ENCODE measurements at places on chromosomes 7 and 10.

GRCh38 chr7:5677538-5678294 lies 103.7 kb downstream of the RNF216 start:
- peak; percentile 70 for DNase-seq

- DNase-seq: no peak
Measured at GRCh38 chr10:116470071-116470470, 42.4 kb downstream of the PNLIPRP3 start.

GRCh38 chr7:141475679-141476078 lies 75.5 kb upstream of the AGK start:
- DNase-seq: no peak

- peak; percentile 32 for DNase-seq
Measured at GRCh38 chr10:91034494-91035159, 113.7 kb upstream of the ANKRD1 start.

- DNase-seq: no peak
Measured at GRCh38 chr7:80392229-80393169, 119.4 kb downstream of the GNAT3 start.

DNA sequence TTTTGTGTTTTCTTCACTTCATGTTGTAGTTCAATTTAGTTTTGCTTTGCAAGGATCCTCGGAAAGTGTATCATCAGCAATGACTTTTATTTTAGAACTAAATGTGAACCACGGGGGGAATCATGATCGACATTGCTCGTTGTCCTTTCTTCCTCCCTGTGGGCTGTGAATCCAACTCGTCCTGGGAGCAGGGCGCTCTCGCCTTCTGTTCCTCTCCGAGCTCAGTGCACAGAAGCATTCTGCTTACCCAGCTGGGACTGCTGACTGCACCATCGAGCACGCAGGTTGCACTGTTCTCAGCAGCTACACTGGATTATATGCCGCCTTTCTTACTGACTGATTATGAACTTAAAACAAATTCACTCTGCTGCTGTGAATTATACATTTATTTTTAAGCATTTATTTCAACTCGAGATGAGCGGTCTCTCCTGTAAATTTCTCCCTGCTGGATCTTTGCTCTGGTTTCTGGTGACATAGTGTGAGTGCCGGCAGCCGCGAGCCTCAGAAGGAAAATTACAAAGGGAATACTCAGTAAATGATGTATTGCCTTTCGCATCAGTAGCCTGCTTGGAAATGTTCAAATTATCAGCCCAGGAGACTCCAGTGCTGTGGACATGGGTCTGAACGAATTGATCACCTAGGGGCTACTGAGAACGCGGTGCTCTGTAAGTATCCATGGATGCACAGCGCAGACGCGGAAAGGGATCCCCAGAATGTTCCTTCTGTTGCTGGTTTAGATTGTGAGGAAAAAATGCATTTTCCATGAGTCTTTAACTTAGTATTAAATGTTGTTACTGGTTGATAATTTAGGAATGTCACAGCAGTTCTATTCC lies 92.6 kb downstream of the PTPRE start:
- DNase-seq: no peak

DNA sequence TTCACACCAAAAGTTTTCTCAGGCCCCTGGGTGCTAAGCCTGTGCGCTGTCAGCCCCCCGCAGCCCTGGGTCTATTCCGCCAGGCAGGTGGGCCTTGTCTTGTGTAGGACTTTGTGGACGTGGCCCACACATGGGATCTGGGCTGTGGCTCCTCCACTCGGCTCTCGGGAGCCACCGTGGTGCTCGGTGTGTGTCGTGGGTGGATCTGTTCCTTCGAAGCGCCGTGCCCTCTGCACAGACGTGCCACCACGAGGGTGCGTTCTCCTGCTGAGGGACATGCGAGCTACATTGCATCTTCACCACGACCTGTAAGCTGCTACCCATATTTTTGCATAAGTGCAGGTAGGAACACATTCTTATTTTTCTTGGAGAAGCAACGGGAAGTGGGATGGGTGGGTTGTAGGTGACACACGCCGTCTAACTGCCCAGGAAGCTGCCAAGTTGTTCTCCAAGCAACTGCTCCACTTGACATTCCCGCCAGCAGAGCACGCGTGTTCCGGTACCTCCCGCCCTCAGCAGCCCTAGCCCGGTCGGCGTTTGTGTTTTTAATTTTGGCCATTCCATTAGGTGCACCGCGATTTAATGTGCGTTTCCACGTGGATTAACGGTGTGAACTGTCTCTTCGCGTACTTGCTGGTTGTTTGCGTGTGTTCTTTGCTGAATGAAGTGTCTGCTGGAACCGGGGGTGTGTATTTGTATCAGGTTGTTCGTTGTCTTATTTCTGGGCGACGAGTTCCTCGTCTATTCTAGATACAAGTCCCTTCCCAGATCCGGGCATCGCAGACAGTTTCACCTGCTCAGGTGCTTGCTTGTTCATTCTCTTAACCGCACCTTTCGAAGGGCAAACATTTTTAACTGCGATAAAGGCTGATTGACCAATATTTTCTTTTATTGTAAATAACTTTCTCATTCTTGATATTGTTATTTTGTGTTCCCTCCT lies 47.4 kb upstream of the CFAP46 start:
- DNase-seq: no peak

DNA sequence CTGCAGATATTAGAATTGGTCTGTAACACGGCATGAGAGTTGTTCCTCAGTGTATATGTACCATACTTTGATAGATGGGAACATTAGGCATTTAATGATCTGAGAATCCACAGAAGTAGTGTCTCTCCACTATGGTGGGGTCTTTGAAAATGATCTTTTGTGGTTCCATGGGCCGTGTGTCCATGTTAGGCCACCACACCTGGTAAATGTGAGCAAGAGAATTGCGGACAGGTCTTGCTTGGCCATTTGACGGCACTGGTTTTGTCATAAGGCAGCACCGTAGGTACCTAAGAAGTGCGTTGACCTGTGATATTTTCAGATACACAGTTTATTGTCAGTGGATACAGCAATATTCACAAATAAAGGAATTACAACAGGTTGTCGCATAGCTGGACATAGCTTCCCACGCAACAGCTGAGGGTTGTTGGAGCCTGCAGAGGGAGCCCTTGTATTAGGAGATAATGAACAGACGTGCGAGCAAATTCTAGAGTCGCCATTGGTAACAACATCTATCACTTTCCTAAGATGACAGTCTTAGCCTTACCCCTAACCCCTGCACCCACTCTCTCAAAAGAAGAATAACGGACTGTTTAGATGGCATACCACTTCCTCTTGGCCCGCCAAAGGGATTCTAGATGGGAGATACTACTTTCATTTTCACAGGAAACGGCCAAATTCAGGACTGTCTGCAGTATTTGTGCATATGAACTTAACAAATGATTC lies 111.4 kb downstream of the COL28A1 start:
- peak; percentile 63 for DNase-seq

DNA sequence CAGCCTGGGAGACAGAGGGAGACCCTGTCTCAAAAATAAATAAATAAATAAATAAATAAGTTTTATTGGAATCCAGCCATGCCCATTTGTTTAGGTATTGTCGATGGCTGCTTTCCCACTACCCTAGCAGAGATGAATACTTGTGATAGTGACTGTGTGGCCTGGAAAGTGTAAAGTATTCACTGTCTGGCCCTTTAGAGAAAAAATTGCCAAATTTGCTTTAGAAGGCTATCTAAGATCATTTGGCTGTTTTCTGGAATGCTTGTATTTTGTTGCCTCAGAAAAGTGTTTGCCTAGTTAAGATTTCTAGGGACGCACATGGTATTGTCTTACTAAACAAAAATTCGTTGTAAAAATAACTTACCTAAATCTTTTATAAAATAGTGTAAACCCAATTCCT lies 35.4 kb downstream of the CHN2 start:
- no peak for DNase-seq

- DNase-seq: no peak
Measured at GRCh38 chr7:138875794-138876193, 77.8 kb upstream of the ATP6V0A4 start.

GRCh38 chr10:4382811-4383210 lies 443.2 kb upstream of the AKR1E2 start:
- DNase-seq: no peak

GRCh38 chr10:58967551-58968388 lies 208.7 kb upstream of the PHYHIPL start:
- DNase-seq: no peak

- DNase-seq: no peak
Measured at GRCh38 chr7:140489026-140489359, 9.7 kb upstream of the MKRN1 start.

DNA sequence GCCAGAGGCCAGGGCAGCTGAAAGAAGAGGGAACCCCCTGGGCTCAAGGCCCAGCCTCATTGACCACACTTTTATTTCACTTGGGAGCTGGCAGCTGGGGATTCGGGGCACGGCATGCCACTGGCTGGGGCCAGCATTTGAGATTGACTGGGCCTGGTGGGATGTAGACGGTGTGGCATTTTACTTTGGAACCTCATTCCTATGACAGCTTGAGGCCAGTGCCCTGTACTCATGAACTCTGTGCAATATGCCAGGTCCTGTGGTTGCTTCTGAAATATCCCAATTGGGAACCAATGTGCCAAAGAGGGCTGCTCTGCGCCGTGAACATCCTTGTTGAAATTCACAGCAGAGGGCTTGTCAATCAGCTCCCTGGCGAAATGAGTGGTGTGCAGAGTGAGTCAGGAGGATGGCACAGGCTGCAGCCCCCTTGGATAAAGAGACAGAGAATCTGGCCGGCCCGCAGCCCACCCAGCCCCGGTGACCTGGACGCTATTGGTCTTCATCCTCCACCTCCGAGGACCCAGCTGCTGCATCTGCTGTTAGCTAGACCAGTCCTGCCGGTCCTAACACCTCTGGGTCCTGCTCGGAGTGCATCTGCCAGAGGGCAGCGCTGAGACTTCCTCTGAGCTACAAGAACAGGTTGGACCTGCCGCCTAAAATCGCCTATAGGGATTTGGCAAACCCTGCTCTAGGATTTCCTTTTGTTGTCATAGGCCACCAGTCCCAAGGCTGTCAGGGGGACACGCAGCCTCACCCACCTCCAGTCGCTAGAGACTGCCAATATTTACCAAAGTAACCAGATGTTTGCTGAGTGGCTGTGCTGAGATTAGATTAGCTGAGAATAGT lies 58.0 kb downstream of the PRKAG2 start:
- DNase-seq: no peak

- no peak for DNase-seq
Measured at GRCh38 chr10:391847-392704, 256.8 kb downstream of the ZMYND11 start.

DNA sequence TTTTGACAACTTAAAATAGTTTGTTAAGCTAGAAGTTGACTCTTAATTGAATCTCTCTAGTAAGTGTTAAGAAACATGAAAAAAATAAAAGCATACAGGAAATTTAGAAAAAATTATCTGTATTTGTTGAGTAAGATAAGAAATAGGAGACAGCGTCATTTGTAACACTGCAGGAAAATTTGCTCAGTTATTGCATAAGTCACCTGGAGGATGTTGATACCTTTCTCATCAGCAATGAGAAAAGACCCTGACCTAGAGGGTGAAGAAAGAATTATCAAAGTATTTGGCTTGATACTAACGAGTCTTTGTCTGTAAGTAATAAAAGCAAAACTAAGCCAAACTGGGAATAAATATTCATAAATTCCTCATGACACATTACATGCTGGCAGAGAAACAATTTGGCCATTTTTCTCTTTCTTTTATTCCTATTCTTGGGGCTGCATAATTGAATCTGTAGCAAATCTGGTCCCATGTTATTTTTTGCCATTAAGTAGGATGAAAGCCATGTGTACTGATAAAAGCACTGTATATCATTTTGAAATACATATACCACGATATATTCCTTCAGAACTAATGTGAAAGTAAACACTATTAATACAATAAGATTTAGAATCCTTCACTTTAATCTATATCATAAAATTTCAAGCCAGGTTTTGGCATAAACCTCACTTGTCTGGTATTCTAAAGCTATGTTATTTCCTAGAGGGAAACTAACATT lies 362.8 kb downstream of the THSD7A start:
- no peak for DNase-seq

DNA sequence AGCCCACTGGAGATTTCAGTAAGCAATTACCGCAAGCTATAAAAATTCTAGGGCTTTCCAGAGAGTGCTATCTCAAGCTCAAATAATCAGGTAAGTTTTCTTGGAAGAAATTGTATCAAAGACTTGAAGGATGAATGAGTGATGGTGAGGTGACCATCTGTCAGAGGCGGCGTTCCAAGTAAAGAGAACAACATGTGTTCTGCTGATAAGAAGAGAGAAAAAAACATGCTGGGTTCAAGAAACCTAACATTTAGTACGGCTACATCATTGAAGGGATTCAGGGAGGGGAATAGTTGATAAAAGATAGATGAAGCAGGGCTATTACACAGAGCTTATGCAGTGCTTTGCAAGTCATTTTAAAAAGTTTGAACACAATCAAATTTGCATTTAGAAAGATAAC lies 100.7 kb downstream of the GNAI1 start:
- DNase-seq: no peak

Data from fibroblast of the conjunctiva (primary cell).